CD4-positive, alpha-beta T cell treated with Interleukin-2 at 100 ng/mL for 4 hours (primary cell): ENCODE measurements at places on chromosomes 2 and 18.
A peak's percentile ranks its signal among the peaks of the same experiment; 100 is the strongest.

- DNase-seq = no peak
These were observed 38.0 kb downstream of the ADNP2 start for GRCh38 chr18:80147037-80147417.

GRCh38 chr2:233353101-233353768 is 1.1 kb upstream of the DGKD start:
- DNase-seq = no peak

DNA sequence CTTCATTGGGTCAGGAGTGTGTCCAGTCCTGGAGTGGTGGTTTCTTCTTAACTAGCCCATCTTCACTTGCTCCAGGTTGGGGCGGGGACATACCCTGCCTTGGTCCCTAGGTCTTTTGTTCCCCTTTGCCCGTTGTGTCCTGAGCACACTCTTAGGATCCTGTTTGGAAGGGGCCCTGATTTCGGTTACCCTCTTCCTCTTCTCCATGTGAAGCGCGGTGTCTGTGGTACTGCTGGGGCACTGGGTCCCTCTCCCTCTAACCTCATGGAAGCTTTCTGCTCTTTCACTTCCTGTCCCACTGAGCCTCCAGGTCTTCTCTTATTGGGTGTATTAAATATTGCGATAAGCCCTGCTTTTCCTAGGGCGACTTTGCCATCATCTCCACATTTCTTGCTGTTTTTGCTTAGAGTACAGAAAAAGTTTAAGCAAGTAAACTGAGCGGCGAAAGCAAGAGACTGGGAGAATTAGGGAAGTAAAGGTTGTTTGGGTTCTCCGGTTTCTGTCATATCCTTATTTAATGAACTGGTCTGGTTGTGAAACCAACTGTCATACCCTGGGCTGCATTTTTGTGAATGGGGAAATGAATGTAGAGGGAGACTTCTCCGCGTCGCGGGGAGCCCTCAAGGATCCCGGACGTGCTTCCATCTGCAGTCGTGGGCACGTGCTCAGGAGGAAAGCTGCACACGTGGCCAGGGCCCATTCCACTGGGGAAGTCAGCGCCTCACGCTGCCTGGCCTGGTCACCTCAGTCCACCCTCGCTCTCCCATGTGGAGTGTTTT is 73.8 kb upstream of the B3GNT7 start:
- DNase-seq = peak; percentile 11

DNA sequence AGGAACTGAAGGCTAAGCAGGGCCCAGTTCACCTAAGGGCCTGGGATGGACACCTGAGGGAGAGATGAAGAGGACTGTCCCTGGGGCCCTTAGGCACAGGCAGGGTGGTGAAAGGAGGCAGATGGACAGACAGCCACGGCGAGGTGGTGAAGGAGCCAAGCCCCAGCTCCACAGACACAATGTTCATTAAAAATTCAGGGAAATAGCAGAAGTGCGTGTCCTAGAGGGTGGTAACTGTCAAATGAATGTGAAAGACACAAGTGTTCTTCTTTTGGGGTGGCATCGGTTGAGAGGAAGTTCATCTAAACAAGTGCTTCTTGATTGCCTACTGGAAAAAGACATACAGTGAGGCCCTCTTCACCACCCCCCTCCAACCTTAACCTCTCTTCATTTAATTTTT is 76.2 kb upstream of the SIX2 start:
- DNase-seq = no peak

GRCh38 chr2:69947325-69947931 is 14.0 kb downstream of the ASPRV1 start:
- DNase-seq = peak; percentile 34

DNA sequence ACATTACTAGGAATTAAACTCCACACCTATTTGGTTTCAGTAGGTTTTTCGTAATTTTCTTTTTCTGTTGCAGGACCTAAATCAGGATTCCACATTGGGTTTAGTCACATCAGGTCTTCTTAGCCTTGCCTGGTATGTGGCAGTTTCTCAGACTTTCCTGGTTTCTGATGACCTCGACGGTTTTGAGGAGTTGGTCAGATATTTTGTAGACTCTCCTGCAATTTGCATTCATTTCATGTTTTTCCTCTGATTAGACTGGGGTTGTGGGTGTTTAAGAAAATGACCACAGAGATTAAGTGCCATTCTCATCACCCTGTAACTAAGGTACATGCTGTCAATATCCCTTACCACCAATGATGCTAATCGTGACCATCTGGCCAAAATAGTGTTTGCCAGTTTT is 97.3 kb upstream of the ST6GAL2 start:
- no peak for DNase-seq

- no peak for DNase-seq
These were observed 3.4 kb downstream of the DIPK1C start for GRCh38 chr18:74453642-74454198.

GRCh38 chr2:238594796-238595749 is 168.3 kb downstream of the ASB1 start:
- DNase-seq = no peak

DNA sequence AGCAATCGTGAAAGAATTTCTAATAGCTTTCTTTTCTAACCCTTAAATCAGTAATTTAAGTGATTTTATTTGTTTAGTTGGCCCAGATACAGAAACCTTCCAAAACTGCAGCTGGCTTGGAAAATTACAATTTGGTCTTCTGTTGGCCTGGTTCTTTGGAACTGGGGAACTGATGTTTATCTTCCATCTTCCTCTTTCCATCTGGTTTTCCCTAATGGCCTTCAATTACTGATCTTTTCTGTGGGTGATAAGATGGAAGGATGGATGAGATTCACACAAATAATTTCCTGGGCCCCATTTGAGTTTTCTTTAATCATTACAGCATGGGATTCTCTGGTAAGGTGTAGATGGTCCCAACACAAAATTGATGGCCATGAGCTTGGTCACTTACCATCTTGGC is 106.5 kb upstream of the CHRNA1 start:
- DNase-seq = no peak

DNA sequence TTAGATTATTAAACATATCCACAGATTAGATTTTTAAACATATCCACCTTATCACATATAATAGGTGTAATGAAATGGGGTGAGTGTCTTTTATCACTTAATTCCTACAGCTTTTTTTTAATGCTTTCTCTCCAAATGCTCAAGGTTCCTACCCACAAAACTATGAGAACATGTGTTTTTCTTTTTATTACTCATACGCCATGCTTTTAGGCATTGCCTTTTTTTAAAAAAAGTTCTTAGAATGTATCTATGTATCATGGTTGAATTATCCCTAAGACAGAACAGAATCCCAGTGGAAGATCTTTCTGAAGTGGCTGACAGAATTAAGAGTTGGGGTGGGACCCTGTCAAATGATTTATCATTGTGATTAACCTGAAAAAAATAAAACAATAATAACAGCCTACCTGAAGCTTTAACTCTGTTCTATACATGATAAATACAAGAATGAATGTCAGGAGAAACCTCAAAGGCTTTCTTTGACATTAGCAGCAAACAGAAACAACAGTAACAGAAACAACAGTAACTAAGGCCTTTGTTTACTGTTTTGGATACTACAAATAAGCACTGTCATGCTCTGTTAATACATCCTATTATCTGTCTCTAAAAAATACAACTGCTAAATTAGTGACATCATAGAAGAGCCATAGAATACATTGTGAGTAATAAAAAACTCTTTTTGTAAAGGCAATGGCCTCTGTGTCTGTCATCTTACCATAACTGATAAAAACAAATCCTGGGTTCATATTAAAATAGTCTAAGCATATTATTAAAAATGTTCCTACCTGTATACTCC is 4.1 kb upstream of the ZNF397 start:
- DNase-seq = no peak

- no peak for DNase-seq
These were observed 24.6 kb downstream of the TMEM127 start for GRCh38 chr2:96241227-96241626.

DNA sequence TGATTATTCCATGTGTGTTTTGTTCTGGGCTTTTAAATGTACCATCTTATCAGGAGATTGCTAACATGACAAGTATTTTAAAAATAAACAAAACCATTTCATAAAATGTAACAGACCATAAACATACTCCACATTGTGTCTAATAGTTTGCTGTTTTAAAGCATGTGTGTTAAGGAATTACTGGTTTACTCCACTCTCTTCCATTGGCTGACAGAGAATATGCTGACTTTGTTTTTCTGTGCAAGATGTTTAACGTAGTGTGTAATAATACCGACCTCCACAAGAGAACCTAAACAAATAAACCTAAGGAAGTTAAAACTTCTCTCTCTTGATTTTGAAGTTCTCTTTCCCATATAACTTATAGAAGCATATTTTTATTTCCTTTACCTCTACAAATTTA is 17.0 kb upstream of the TMEM18 start:
- no peak for DNase-seq

DNA sequence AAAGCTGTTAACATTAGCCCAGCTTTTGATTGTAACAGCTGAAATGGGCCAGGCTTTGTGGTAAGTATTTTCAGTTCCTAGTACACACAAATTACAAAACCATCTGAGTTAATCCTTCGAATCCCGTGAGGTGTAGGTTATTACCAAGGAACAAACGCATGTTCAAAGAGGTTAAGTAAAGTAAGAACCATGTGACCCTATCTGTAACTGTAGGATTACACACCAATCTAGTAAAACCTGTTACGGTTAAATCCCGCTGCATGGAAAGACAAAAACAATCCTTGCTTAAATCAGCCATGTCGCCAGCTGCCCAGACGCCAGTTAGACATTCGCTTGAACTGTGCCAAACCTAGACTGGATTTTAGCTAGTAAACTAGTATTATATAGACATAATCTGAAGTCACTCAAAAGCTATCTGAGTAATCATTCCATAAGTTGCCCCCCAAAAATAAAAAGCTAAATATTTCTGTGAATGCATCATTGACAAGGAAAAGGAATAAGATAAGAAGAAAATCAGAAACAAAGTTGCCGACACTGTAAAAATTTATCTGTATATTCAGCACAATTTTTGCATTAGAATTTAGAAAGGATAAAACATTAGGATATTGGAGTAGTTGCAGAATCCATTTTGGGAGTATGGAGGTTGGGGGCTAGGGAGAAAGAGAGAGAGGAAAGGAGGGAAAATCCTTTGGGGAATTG is 638.0 kb downstream of the CNTNAP5 start:
- DNase-seq = no peak

DNA sequence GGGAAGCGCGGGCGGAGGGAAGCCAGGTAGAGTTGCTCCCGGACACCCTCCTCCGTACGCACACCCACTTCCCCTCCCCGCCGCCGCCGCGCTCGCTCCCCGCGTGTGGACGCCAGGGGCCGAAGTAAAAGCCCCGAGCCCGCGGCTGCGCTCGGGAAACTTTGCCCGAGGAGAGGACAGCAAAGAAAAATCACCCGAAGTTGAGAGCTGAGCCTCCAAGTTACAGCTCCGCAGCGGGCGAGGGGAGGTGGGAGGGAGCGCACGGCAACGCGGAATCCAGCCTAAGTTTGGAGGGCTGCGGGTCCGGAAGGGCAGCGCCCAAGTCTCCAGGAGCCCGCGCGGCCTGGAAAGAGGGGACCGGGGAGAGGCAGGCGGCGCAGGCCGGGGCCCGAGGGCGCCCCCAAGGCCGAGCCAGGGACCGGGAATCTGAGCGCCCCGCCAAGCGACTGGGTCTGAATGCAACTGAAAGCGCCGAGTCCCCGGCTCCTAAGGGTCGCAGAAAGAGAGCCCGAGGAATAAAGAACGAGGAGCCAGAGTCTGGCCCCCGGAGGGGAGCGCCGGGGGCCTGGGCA is 706 bp upstream of the BCL11A start:
- no peak for DNase-seq

DNA sequence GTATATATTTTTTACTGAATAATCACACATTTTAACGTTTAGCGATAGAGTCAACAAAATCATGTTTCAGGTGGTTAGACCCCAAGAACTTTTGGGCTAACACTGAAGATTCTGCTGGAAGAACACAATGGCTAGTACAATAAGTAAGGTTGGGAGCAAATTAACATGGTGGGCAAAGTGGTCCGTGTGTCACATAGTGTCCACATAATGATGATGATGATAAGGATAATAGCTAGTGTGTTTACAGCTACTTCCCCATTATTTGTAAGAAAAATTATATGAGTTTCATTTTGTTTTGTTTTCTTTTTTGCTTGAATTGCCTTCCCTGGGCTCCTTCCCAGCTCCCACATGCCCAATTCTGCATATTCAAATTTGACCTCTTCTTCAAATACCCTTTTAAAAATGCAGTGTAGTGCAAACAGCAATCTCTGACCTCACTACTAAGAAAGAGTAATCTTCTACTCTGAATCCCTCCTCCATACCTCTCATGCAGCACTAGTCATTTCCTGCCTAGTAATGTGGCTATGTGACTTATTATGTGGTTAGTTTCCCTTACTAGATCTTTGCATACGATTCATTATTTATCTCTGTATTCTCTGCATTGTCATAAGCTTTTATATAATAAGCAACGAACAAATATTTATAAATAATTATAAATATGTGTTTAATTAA is 16.9 kb upstream of the VPS54 start:
- DNase-seq = peak; percentile 74

DNA sequence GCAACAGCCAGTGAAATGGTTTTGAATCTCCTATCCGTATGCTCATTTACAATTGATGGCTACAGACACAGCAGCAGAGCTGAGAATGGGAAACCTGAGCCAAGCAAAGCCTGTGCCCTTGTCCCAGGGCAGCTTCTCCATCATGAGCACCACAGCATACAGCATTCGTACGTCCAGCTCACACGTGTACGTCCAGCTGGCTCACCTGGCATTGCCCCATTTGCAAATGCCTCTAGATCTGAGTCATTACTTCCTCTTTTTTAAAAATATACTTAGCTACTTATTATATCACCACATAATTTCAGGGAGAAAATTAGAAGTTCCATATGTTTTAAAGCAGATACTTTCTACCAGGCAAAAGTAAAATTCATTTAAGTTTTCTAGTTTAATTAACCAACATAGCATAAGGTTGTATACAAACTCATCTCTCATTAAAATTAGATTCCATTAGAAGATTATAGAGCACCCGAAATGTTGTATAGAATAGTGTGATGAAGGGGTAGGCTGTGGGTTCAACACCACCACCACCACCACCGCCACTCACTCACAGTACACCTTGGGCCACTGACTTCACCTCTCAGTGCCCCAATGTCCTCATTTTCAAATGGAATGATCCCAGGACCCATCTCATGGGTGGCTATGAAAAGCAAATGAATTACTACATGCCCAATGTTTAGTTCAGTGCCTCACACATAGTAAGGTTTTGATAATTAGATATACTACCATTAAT is 31.4 kb upstream of the TMEM177 start:
- DNase-seq = no peak

DNA sequence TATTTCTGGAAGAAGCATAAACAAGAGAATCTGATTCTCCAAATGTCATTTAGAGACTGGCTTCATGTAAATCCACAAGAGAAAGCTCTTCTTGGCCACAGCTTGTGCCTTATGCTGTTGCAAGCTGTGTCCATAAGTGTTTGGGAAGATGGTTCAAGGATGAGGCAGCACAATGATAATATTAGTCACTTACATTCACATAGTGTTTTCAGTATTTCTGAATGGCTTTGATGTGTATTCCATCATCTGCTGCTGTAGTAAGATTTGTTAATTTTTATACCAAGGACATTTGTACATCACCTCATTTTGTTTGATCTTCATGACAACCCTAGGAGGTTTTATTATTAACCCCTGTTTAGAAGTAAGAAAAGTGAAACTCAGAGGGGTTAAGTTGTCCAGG is 29.9 kb downstream of the CREG2 start:
- DNase-seq = no peak

- no peak for DNase-seq
These were observed 123.8 kb upstream of the CNTNAP5 start for GRCh38 chr2:123901256-123901655.
